ENCODE measurements at places on chromosomes 7 and 10.

DNA sequence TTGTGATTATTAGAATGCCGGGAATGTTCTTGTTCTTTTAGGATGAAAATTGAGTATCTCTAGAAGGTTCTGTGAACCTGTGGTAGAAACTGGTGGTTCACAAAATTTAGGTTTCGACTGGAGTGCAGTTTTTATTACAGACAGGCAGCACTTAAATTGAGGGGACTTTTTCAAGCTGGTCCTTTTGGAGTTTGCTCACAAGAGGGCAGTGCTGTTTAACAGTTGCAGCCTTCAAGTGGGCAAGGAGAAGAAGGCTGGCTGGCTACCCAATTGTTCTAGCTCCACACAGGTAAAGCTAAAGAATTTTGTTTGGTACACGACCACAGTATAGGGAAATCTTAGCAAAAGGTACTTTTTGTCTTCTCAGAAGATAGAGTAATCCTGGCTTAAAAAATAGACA lies 233.6 kb downstream of the SNX13 start:
- DNase-seq, result no peak

DNA sequence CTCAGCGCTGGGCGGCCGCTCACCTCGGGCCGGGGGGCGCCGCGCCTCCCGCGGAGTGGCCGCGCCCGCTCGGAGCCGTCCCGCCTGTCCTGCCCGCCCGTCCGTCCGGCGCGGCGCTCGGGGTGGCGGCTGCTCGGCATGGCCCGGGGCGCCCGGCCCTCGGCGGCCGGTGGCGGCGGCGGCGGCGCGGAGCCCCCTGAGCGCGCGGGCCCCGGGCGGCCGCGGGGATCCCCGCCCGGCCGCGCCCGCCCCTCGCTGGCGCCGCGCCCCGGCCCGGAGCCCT lies 338 bp downstream of the SDK1 start:
- DNase-seq, result no peak

- no peak for DNase-seq
Measured at GRCh38 chr10:3167611-3168330, 4.8 kb downstream of the PITRM1 start.

- no peak for DNase-seq
Measured at GRCh38 chr10:11274452-11274851, 256.8 kb downstream of the CELF2 start.

DNA sequence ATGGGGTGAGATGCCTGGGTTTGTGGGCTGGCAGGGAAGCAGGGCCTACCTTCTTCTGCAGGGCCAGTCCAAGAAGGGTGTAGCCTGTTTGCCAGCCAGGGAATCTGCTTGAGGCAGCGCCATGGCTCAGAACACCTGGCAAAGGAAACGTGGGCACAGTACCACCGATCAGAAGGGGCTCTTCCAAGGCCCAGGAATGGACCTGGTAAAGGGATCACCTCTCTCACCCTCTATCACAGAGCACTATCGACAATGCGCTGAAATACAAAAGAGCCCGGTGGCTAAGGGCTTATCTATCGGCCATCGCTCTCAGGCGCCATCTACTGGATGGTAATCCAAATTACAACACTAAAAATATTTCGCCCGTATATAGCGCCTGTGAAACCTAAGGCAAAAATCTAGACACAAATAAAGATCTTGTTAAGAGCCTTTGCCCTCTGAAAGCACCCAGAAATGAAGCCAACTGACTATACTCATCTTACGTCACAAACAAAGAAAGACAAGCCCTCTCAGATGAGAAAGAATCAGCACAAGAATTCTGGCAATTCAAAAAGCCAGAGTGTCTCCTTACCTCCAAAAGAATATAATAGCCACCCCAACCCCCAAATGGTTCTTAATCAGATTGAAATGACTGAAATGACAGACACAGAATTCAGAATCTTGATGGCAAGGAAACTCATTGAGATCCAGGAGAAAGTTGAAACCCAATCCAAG lies 217.8 kb upstream of the HPS1 start:
- no peak for DNase-seq

- DNase-seq, result no peak
Measured at GRCh38 chr7:47221826-47222225, 360.1 kb downstream of the TNS3 start.

DNA sequence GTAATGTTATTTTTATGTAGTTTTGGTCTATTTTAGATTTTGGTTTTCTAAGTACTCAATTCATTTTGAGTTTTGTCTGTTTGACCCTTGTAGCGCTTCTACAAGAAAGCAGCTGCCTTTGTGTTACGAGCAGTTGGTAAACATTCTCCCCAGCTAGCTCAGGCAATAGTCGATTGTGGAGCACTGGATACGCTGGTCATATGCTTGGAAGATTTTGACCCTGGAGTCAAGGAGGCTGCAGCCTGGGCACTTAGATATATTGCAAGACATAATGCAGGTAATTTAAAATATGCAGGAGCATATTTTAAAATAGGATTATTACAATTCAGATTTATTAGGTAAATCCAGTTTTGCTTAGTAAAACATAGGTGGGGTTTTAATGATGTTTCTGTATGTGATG lies 23.1 kb downstream of the SPAG6 start:
- DNase-seq, result no peak

- no peak for DNase-seq
Measured at GRCh38 chr10:55374917-55375316, 573.9 kb upstream of the PCDH15 start.

DNA sequence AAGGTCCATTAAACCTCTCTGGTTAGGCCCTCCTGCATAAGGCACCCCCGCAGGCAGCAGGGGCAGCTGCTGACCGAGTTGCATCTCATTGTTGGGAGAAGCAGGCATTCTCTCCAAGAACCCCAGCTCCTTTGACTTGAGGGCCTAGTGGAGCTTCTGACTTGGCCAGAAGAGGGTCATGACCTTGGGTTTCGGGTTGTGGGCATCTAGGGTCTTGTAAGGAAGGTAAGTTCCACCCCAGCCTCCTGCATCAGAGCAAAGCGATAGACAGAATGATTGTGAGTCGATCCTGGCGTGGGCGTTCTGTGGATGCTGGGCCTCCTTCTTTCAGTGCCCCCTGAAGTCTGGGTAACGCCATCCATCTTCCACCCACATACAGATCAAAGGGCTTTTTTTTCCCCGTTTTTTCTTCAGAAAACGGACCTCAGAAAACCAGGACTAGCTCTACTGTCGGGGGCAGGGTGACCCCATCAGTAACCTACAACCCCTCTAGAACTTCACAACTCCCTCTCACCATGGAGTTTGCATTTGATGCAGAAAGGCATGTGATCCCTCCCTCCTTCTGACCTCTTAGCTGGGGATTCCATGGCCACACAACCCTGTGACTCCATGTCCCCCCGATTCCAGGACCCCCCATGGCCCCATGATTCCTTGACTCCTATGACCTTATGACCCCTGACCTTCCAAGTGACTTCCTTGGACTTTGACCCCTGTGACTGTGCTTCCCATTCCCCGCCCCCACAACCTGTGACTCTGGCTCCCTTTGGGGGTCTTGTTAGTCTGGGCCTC lies 3.0 kb downstream of the SEMA4G start:
- DNase-seq, result no peak

DNA sequence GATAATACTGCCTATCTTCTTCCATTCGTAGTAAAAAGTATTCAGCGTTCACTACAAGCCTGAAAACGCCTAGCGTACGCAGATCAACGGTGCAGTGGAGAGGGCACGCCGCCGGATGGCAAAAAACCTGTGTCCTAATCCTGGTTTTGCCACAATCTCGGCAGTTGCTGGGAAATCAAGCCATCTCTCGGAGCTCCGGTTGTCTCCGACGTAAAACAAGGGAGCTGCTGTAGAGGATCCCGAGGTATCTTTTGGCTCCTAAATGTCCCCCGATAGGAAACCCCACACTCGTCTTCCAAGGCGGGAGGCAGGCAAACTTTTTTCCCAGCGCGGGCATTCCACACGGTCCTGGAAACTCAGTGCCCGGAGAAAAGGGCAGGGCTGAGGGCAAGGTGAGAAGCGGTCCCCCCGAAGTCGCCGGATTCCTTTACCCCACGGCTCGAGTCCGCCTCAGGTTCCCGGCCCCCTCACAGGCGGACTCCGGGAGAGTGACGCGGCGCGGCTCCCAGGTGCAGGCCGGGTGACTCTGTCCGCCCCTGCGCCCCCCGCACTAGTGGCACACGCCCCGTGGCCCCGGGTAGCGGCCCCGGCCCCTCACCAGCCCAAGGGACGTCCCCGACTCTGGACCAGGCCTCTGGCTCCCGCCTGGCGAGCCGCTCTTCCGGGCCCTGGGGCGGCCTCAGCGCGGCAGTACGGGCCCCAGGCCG lies 649 bp downstream of the IDE start:
- no peak for DNase-seq

DNA sequence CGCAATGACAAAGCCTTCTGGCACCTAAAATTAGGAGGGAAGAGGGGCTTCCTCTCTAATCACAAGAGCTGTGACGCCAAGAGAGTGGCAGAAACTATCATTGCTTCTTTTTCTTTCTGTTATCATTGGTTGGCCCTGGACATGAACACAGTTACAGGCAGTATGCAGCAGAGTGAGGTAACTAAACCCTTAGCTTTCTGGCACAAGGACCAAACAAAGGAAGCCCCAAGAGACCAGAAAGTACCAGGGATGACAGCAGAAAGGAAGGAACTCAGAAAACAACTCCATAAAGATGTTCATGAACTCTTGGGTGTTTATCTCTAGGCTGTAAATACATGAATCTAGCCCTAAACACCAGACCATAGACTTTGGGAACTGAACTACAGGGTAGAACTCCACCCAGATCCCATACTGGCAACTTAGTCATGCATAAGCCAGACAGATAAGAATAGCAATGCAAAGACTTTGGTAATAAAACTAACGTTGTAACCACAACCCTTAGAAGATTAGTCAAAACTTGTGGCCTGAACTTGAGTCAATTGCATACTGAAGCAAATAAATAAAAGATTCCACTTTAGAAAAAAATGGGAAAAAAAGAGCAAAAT lies 195.7 kb upstream of the PTN start:
- no peak for DNase-seq

- no peak for DNase-seq
Measured at GRCh38 chr10:91349381-91349780, 60.8 kb upstream of the HECTD2 start.

GRCh38 chr10:110006358-110007160 lies 1.2 kb upstream of the ADD3 start:
- no peak for DNase-seq

- no peak for DNase-seq
Measured at GRCh38 chr10:83945982-83946718, 193.2 kb upstream of the GHITM start.

GRCh38 chr7:133705596-133705995 lies 421.5 kb upstream of the LRGUK start:
- no peak for DNase-seq

DNA sequence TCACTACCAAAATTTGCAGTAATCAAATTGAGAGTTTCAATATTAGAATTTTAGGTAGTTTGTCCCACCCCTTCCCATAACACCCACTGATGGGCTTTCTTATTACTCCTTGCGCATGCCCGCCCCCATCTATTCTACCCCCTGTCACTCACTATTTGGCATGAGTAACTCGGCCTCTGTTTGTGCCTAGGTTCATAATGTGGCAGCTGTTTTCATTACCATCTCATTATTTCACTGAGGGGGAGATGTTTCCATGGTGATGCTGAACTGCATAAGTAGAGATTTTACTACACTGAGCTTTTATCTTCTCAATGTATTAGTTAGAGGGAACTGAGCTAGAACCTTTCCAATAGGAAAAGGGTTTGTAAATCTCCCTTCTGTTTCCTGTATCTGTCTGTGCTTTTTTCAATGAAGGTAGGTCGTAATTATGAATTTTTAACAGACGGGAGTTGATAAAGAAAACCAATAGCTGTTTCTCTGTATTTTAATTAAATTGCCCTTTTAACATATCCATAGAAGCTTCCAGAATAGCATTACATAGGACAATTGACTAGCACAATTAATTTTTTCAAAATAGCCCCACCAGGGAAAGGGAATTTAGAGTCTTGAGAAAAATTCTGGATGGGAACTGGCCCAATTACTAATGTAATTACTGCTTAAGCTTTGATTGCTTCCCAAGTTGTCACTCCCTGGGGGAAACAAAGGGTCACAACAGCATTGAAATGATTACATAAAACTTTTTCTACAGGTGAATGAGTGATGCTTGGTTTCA lies 33.4 kb downstream of the PRPS1L1 start:
- DNase-seq, result no peak

Data from activated CD4-positive, CD25-positive, alpha-beta regulatory T cell treated with anti-CD3 and anti-CD28 coated beads, Interleukin-2, amount 50 U/mL, for 16 hours (primary cell).